ENCODE measurements at places on chromosomes 1 and 21.
A peak's percentile ranks its signal among the peaks of the same experiment; 100 is the strongest.

DNA sequence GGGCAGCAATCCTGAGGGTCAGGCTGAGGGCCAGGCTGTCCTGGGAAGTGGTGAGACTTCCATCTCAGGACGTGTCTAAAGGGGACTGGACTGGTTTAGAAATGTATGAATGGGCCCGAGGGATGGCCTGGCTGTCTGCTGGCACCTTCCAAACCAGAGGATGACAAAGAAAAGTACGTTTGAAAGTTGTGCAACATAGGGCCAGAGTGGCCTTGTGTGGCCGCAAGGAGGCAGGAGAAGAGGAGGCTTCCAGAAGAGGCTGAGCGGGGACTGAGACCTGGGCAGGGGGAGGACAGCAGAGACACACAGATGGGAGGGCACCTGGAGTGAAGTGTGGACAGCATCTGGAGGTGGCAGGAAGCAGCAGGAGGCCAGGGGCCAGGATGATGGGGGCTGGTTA, 2.6 kb upstream of the SYTL1 start:
- DNase-seq, result no peak

DNA sequence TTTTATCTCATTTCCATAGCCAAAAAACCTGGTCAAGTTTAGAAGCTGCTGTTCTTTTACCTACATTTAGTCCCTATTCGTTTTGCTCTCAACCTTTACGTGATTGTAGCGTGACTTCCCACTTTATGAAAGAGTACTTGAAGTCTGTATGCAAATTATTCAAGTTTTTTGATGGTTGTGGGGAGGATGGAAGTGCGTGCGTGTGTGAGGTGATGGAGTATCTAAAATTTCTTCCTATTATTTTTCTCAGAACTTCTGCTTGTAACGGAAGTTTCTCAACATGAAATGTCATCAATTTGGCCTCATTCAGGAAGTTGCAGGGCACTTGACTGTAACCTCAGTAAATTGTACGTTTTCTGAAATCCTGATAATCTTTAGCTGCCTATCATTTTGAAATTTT, 64.0 kb downstream of the SAMSN1 start:
- DNase-seq, result no peak

DNA sequence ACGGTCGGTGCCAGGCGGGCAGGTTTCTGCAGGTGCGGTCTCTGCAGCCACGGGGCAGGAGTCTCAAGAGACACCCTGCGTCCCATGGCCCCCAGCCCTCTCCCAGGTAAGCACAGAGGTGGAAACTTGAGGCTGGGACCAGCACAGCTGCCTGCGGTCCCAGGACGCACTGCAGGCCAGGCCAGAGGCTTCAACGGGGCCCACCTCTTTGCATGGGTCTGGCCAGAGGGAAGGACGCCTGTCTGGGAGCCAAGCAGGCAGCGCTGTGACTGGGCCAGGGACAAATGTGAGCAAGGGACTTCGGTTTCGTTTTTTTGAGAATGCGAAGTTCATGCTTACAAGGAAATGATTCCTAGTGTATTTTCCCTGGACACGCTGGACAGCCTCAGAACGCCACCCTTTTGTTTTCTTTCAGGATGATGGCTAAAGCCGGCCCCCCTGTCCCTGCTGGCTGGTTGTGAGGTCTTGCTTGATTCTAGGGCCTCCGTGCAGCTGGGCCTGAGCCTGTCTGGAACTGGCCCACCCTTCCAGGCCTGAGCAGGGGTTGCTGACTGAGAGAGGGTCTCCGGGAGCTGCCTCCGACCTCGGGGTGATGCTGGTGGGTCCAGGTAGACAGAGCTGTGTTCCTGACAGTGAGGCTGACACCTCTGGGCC, 38.3 kb downstream of the MORN1 start:
- no peak for DNase-seq

- DNase-seq, result no peak
Measured at GRCh38 chr1:57018119-57018518, 52.3 kb upstream of the C8B start.

- DNase-seq, result no peak
Measured at GRCh38 chr1:221565711-221566110, 176.2 kb downstream of the DUSP10 start.

DNA sequence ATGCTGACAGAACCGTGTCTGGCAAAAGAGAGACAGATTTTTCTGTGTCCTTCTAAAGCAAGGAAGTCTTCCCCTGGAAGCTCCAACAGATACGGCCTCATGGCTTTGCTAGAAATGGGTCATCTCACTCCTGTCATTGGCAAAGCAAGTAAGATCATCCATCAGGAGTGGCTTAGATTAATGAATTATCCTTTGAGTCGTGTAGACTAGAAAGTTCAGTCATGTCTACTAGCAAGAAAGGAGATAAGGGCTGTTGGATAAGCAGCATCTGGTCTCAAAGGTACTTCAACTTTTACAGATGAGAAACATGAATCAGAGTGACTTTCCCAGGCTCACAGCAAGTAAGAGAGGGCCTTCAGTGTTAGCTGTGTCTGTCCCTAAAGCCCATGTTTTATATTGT, 3.4 kb upstream of the AGO3 start:
- DNase-seq, result no peak

DNA sequence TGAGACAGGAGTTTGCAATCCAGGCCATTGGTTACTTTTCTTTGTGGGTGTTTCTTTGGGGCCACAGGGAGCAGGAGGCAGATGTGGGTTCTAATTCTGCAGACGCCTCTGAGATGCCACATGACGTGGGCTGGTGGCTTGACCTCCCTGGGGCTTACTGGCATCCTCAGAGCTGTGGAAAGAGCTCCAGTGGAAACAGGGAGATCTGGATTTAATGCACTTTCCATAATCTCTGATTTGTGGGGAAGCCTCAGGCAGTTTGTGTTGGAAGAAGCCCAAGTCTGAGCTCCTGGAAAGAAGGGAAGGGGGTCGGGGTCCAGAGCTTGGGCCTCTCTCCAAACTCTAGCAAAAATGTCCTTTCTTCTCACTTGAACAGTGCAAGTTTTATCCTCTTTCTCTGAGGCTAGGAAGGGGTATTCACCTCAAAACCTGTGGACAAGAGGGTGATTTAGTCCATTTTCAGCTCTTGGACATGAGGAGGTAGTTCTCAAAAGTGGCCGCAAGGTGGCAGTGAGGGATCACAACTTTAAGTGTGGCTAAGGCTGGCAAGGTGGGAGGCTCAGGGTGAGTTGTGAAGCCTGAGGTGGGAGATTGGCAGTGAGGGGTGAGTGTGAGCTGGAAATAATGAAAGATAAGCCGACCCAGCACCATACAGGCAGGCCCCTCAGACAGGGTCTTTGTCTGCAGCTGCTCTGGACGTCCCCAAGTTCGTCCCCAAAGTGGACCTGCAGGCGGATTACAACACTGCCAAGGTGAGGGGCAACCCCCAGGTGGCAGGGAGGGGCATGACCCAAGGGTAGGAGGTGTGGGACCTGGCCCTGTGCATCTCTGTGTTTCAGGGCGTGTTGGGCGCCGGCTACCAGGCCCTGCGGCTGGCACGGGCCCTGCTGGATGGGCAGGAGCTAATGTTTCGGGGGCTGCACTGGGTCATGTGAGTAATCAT, 9.2 kb downstream of the IKBKE start:
- peak; percentile 63 for DNase-seq

DNA sequence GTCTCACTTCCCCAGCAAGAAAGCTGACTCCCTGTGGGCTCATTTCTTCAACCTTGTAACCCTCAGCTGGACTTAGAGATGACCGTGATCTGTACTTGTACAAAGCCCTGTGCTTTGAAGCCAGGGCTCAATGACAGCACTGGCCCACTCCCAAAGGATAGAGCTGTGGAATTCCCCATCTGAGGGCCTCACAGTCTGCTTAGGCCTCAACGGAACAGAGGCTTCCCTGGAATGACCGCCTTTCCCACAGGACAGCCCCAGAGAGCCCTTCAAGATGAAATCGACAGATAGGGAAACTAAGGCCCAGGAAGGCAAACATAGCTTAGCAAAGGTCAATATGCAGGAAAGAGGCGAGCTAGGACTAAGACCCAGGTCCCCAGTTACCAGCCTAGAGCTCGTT, 11.5 kb downstream of the SLC9A1 start:
- no peak for DNase-seq

GRCh38 chr1:23554127-23554480, 5.2 kb downstream of the ID3 start:
- DNase-seq, result peak; percentile 27

GRCh38 chr1:99965646-99966375, 4.0 kb upstream of the SLC35A3 start:
- DNase-seq, result no peak

DNA sequence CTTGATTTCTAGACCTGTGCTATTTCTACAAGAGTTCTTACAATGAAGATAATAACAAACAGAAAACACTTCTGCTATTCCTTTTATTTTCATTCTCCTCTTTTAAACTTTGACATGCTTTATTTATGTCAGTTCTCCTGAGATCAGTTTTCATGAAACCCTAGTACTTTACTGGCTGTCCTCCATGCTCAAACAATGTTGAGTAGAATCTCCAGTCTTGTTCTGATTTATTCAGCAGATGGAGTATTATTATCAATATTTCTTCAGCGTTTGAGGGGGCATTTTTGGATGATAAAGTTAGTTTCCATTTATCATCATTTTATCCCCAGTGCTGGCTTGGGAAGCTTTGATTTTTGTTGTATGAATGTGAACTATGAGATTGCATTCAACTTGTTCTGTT, 85.9 kb upstream of the WARS2 start:
- no peak for DNase-seq

DNA sequence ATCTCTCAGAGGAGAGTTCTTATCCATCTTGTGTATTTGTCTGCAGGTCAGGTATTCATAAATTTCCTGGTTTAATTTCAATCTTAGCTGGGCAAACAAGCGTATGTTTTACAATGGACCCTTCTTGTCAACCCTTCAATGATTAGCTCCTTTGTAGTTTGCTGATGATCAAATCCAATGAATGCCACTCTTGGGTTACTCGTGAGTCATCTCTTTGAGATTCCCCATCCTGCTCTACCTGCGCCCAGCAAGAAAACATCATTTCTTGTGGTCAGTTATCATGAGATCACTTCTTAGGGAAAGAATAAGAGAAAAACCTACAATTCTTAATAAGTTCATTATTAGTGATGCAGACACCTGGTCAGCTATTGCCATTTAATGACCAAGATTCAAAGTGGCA, 572.3 kb upstream of the PKN2 start:
- no peak for DNase-seq

DNA sequence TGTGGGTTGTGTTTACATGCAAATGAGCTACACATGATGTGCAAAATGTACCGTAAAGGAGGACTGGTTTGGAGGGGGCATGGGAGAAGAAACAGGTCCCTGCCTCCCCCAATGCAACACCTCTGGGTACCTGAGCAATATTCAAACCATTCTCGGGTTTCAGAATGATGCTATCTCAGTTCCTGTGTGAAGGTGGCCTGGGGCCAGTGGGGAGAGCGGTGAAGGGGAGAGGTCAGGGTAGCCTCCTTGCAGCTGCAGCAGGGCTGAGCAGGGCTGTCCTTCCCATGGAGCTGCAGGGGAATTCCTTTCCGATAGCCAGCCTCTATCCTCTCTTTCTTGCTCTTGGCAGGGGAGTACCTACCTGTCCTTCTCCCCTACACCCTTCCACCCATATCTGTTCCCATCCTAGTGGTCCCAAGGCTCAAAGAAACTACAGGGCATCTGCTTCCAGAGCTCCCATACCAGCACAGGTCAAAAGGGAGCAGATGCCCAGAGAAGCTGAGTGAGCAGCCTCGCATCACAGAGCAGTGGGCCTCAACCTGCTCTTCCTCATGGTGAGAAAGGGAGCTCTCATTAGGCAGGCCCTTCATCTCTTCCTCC, 11.9 kb downstream of the MEF2D start:
- no peak for DNase-seq

DNA sequence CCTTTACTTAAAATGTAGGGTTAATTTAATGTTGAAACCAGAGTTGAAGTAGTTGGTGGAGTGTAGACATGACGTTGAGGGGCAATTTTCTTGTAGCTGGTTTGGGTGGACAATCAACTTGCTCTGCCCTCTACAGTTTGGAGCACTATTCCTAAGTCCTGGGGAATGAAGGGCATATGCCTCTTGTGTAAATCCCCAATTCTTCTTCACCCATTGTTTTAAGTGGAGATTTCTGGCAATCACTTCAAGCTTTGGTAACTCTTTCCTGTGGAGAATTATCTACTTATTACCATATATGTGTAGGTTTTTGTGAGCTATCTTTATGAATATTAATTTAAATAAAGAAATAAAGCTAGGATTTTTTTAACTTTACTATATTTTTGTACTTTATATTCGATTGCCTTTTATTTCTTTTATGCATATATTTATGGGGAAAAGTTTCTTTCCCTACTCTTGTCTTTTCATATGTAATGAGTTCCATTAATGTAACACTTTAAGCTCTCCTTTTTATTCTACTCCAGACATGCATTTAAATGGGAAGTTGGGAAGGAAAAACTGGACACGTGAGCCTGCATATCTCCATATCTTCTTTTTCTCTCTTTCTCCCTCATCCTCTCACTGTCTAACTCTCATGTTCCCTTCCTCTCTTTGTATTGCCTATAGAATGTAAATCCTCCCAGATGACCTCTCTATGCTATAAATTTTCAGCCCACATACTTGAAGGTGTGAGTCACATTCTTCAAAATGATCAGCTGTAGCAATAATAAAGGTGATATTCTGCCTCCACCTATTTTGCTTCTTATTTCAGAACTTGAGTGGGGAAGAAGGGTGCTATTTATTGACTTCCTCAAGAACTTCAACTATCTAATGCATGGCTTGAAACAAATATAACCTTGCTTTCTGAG, 276.7 kb downstream of the PTPRC start:
- peak; percentile 95 for DNase-seq

GRCh38 chr1:62325081-62325480, 5.8 kb upstream of the KANK4 start:
- DNase-seq, result no peak

DNA sequence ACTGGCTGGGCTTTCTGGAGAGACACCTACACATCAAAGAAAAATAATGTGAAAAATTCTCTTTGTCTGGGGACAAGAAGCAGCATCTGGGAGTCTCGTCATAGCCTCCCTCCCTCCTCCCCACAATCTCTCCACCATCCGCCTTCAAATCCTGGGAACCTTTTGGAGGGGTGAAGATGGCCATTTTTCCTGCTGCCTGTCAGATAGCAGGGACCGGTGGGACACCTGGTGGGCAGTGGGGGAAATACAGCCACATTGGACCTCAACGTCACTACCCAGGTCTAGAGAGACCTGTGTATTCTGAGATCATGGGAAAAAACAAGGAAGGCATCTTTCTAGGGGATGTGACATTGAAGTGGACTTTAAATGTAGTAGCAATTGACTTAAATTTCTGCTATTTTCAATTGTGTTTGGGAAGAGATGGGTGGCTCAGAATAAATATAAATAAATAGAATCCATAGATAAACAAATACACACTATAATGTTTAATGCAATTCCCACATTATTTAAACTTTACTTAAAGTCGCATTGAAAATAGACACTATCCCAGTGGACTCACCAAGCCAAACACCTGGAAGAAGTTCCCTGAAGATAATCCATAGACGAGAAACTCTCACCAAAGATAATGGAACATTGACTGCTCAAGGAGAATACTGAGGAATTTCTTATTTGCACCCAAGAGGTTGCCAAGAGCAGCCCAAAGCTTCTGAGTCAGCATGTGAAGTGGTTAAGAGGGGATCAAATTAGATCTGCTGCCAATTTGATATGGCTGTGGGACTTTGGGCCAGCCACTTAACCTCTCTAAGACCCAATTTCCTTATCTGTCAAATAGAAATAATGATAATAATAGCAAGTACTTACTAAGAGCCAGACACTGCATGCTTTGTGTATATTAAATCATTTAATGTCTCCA, 147.6 kb upstream of the CAMK1G start:
- peak; percentile 72 for DNase-seq

Measured in HAP-1 (cell line).